Stimulated activated CD8-positive, alpha-beta memory T cell treated with anti-CD3 and anti-CD28 coated beads, Interleukin-7, amount 100 ng/mL, for 24 hours (primary cell): ENCODE measurements at places on chromosomes 6 and 20.

- DNase-seq = no peak
These were observed 47.8 kb downstream of the NRN1 start for GRCh38 chr6:5958921-5959320.

DNA sequence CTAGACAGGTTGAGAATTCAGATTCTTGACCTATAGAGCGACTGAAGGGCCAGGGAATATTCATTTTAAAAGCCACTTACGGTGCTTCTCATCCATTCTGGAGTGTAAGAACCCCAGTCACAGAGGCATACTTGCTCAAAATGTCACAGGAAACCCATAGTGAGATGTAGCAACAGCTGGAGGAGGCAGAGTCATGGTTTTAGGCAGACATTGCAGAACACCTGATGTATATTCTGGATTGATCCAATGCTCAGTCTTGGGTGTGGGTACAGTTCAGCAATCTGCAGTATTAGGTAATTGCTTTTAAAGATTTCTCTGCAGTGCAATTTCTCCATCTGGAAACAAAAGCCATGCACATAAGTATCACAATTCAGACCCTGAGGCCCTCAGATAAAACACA is 137.4 kb upstream of the SLC22A23 start:
- no peak for DNase-seq

DNA sequence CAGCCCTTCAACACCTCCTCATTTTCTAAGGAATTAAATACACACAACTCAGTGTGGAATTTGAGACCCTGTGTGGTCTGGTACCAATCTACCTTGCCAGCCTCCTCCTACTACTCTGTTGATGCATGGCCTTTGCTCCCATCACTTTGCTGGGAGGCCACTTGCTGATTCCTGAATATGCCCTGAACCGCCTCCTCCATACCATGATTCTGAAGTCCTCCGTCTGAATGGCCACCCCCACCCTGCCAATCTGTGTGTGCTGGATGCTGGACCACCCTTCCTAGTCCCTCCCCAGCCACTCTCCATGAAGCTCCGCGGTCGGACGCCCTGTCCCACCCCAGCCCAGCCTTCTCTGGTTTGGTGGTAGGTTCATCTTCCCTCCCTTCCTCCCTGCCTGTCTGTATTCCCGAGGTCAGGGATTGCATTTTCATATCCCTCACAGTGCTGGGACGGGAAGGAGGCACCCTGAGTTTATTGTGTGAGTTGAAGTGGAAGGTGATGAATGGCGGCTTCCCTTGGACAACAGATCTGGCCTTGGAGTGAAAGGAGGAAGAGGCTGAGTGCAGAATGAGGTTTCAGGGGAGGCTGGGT is 138.3 kb downstream of the CDC5L start:
- no peak for DNase-seq

- no peak for DNase-seq
These were observed 1.3 kb upstream of the GTSF1L start for GRCh38 chr20:43727980-43728590.

GRCh38 chr6:42104095-42104803 is 38.2 kb downstream of the C6orf132 start:
- DNase-seq = peak; percentile 42

GRCh38 chr6:127119102-127120022 is 891 bp downstream of the RSPO3 start:
- no peak for DNase-seq

DNA sequence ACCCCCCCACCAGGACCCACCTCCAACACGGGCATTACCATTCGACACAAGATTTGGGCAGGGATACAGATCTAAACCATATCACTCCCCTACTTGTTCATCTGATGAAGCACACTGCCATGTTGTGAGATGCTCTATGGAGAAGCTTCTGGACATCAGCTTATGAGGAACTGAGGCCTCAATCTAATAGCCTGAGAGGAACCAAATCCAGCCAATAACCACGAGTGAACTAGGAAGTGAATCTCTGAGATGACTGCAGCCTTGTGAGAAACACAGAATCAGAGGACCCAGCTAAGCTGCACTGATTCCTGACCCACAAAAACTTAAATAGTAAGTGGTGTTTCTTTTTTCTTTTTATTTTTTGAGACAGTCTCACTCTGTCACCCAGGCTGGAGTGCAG is 21.6 kb upstream of the ZBTB2 start:
- DNase-seq = no peak

DNA sequence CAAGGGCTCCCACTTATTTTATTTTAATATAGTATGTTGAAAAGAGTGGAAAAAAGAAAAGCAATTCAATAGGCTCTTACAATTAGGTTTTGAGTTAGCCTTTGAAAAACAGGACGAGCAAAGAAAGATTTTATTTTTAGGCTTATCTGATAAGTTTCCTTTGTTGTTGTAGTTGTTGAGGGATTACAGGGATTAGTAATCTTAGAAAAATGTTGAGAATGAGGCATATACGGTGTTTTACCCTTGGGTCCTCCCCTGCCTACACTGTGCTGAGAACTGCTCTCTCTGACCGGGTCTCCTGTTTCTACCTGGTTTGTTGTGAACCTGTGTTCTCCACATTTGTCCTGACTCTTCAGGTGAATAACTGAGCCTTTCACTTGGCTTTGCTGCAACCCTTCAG is 16.7 kb downstream of the TRAPPC3L start:
- DNase-seq = no peak

GRCh38 chr6:33620856-33621710 is at the start of gene ITPR3:
ITPR3 (plus strand) TSS chr6:33621322; CDS start chr6:33621603, 281 bp downstream.
- peak; percentile 41 for DNase-seq

DNA sequence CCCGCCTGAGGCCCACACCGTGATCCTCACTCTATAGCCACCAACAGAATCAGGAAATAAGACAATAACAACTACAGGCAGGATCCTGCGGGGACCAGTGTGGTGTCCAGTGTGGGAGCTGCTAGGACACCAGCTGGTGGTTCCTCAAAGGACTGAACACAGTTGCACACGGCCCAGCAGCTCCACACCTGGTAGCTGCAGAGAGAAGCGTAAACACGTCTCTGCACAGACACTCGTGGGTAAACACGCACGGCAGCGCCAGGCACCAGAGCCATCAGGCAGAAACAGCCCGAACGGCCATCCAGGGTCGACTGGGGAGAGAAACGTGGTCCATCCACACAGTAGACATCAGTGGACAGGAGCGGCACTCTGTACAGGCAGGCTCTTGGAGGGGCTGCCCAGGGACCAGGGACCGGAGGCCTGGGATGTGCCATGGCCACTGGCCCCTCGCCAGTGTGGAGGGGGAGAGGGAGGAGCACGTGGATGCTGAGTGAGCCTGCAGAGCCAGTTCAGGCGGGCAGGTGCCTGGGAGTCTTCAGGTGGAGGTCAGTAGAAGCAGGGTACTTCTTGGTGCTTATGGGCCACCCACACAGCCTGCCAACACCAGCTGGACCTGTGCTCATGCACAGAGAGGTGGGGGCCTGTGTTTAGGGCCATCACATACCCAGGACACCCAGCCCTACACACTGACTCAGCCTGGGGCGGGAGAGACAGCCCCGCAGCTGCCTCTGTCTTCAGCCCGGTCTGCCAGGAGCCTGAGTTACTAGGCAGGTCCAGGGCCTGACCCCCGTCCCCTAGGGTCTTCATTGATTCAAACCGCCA is 7.4 kb upstream of the LAMA5 start:
- no peak for DNase-seq

GRCh38 chr6:147508042-147508865 is at the start of gene SAMD5:
SAMD5 (plus strand) TSS chr6:147508690; CDS start chr6:147508929, 239 bp downstream.
- DNase-seq = no peak

DNA sequence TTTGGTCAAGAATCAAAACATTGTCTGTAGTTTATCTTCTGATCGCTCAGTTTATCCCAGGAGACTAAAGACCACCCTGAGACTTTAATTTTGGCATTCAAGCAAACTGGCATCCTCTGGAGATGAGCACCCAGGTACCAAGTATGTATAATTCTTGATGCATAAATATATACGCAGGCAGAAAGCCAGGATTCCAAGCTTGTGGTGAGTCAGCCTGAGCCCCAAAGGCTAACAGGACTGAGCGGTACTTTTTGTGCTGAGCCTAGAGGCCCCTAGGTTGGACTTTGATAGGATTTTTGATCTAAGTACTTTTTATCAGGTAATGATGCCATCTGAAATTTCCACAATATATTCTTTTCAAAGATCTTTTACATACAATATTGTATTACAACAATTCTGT is 301.3 kb downstream of the TFAP2B start:
- DNase-seq = no peak

DNA sequence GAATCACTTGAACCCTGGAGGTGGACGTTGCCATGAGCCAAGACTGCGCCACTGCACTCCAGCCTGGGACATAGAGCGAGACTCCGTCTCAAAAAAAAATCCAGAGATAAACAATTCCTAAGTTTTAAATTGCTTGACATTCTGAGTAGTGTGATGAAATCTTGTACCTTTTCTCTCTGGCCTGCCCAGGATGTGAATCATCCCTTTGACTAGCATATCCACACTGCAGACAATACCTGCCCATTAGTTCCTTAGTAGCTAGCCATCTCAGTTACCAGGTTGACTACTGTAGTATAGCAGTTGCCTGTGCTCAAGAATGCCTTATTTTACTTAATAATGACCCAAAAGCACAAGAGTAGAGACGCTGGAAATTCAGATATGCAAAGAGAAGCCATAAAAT is 2.8 kb downstream of the ZFP57 start:
- no peak for DNase-seq

- no peak for DNase-seq
These were observed 44.0 kb upstream of the MARCKS start for GRCh38 chr6:113813142-113813541.

GRCh38 chr20:41155261-41155660 is 17.9 kb downstream of the PLCG1 start:
- no peak for DNase-seq

GRCh38 chr20:10498200-10498599 is 63.1 kb downstream of the SLX4IP start:
- DNase-seq = no peak
